Left kidney (tissue), 8 donors: ENCODE measurements at places on chromosomes 3 and 15.

DNA sequence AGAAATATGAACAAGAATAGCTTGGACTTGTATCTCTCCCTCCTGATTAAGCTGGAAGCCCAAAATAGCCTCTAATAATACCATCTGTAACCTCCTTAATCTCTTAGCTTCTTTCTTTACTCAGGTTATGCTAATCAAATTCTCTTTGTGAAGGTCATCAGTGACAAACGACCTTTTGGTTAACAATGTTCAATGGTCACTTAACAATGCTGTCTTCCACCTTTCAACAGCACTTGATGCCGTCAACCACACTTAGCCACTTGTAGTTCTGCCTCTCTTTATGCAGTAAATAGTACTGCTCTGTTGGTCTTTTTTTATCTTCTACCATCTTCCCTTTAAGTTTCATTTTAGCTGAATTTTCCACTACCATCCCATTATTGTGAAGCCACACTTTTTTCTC is 476.6 kb upstream of the TGFBR2 start:
- no peak for DNase-seq

DNA sequence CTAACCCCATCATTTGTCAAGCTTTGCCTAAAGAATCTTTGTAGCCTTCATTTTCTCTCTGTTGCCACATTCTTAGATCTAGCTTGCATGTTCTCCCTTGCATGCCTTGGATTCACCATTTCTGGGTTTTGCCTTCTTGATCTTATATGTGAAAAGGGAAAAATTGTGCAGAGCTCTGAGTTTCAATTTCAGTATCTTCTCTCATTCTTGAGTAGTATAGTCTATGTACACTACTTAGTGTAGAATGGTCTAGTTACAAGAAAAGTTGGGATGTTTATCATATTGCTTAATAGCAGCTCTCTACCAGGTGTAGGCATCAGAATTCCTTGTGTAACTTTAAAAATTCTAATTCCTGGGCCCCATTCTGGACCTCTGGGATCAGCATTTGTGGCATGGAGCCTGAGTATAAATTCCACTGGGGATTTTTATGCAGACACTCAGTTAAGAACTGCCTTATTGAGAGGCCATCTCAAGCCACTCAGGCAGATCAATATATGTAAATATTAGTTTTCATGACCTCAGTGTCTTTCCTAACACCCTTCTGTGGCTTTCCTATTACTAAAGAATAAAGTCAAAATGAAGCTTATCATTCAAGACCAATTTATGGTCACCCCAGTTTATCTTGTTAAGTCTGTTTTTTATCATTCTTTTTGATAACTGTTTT is 23.4 kb downstream of the GTF2E1 start:
- no peak for DNase-seq

DNA sequence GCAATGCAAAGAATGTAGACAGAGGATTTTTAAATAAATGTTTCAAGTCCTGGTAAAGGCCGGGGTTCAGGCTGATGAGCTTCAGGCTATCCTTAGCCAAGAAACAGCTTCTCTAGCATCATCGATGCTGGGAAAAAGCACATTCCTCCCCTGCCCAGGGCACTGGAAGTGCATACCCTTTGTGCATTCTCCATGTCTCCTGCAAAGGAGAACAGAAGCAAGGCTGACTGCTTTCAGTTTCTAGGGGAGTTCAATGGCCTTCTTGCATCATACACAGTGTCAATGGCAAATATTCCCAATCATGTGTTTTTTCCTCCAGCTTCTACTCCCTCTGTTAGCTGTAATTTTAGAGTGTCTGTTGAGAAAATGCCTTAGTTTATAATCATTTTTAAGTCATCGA is 59.9 kb downstream of the GPR176 start:
- DNase-seq = no peak

- DNase-seq = no peak
Observed at GRCh38 chr3:75015280-75015679, 400.8 kb upstream of the CNTN3 start.

GRCh38 chr15:48060396-48060795 is 60.4 kb upstream of the SLC24A5 start:
- DNase-seq = no peak

DNA sequence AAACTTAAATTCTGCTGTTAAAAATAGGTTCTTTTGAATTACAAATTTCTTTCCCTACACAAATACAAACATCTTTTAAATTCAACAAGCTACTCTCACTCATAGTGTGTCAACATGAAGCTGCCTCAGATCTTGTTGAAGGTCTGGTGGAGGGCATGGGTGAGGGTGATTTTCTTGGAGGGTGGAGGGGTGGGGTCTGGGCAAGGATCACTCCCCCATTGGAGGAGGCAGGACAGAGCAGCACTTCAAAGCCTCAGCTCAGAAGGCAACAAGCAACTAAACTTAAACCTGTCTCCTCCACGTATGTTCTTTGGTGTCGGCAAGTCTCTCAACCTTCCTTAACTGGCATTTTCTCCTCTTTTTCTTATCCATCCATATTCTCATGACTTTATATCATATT is 730.9 kb downstream of the NR2F2 start:
- DNase-seq = no peak

- peak; percentile 51 for DNase-seq
Observed at GRCh38 chr3:26171006-26171405, 381.1 kb downstream of the OXSM start.

- DNase-seq = no peak
Observed at GRCh38 chr3:122730240-122730639, 49.6 kb downstream of the PARP14 start.

DNA sequence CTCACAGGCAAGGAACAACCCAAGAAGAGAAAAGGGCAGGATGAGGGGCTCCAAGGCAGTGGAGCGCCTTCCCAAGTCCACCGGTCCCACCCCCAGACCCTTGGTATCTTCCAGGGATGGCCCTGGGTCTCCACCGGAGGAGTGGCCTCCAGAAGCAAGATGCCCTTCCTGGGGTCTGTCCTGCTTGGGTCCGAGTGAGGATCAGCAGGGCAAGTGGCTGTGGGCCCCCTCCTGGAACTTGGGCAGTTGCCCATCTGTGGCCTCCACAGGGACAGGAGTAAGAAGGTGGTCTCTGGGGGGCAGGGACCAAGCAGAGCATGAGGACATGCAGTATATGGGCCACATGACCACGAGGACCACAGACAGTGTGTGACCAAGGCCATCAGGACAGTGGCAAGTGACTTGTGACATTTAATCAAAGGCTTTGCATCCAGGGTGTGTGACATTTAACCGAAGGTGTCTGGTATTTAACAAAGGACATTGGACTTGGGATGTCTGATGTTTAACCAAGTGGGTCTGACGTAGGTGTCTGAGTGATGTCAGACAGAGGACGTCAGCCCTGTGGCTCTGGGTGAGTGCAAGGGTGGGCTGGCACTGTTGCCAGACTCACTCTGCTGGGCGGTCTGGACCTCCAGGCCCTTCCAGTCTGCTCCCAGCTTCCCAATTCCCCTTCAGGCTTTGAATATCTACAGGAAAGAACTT is 34.7 kb downstream of the SCN5A start:
- no peak for DNase-seq

GRCh38 chr3:59978979-59979378 is 929.2 kb upstream of the CFAP20DC start:
- DNase-seq = no peak

GRCh38 chr3:43468133-43468532 is 153.7 kb downstream of the ANO10 start:
- no peak for DNase-seq

- no peak for DNase-seq
Observed at GRCh38 chr15:80953953-80954778, 35.5 kb downstream of the MESD start.

DNA sequence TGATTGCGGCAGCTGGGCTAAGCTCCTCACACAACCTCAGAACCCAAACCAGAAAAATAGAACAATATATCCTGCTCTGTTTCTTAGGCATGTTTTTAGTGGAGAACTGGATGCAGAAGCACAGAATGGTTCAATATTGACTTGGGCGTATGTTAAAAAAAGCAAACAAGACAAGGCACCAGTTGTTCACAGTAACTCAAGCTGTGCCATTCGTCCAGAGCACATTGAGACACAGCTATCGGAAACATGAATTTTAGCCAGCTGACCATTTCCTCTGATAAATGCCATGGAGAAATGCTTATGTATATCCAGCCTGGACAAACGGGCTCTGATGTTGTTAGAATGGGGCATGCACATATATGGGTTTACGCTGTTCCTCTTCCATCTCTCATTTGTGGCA is 129.2 kb upstream of the PDZRN3 start:
- DNase-seq = no peak

DNA sequence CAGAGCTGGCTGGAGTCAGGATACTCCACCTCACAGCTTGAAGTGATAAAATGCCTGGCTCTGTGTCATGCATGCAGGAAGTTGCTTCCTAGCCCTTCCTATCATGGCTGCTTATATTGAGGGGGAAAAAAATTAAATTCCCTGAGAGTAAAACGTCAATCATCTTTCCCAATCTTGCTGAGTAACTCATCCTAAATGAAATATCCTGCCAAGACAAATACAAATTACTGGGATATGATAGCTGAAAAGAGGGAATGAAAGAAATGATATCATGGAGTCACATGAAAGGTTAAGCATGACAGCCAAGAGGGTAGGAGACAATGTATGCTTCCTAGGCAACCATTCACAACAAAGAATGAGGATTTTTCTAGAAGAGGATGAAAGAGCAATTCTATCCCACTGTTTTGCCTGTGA is 110.6 kb downstream of the ABI3BP start:
- DNase-seq = no peak

DNA sequence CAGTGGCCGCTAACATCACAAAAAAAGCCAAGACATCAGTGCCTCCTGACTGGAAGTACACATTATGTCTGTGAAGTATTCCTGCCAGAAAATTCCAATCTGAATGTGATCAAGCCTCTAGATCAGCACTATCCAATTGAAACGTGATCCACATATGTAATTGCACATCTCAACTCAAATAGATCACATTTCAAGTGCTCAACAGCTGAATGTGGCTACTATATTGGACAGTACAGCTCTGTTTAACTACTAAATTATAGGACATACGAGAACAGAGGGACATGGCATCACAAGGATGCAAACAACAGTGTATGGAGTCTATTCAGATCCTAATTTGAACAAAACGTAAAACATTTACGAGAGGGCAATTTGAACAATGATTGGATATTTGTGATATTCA is 542 bp upstream of the UBAP1L start:
- no peak for DNase-seq

DNA sequence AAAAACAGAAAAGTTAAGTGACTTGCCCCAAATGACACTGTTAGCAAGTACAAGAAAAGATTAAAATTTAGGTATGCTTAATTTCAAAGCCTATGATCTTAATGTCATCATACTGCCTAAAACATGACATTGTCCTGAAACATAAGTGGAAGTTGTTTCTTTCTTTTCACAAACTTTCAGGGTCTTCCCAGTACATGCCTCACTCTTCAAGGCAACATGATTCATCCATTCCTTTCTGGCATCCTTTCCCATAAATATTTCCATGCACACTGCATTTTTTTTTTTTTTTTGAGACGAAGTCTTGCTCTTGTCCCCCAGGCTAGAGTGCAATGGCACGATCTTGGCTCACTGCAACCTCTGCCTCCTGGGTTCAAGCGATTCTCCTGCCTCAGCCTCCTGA is 42.5 kb upstream of the KPNA4 start:
- no peak for DNase-seq

GRCh38 chr3:184008161-184008560 is 9.5 kb downstream of the ABCC5 start:
- DNase-seq = no peak

DNA sequence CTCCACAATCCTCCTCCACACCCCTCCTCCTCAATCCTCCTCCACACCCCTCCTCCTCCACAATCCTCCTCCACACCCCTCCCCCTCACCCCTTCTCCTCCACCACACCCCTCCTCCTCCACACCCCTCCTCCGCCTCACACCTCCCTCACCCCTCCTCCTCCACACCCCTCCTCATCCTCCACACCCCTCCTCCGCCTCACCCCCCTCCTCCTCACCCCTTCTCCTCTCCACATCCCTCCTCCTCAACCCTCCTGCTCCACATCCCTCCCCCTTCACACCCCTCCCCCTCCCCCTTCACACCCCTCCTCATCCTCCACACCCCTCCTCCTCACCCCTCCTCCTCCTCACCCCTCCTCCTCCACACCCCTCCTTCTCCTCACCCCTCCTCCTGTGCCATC is 69.8 kb upstream of the BLM start:
- no peak for DNase-seq

GRCh38 chr3:130529486-130530215 is 12.7 kb downstream of the COL6A6 start:
- no peak for DNase-seq

- no peak for DNase-seq
Observed at GRCh38 chr3:185540695-185541094, 11.7 kb downstream of the LIPH start.

DNA sequence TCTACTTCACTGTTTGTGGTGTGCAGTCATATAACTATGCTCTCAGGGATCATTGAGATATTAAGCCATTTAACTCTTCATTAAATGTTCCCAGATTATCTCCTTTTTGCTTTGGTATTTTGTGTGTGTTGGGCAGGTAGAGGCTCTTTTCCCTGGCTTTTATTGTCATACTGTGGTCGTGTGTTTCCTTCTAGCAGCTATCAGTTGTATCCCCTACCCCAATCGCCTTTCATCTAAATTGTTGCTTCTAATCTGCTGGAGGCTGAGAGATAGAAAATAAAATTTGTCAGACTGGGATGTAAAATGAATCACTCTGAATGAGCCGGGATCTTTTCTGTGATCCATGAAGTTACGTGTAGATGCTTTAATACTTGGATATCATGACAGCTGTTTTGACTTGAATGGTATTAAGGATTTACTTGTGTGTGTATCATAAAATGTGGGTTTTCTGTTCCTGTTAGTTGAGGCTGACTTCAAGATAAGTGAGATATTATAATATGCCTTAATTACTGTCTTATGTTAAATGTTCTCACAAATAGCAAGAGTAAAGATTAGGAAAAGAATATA is 9.2 kb downstream of the NFKBIZ start:
- no peak for DNase-seq

DNA sequence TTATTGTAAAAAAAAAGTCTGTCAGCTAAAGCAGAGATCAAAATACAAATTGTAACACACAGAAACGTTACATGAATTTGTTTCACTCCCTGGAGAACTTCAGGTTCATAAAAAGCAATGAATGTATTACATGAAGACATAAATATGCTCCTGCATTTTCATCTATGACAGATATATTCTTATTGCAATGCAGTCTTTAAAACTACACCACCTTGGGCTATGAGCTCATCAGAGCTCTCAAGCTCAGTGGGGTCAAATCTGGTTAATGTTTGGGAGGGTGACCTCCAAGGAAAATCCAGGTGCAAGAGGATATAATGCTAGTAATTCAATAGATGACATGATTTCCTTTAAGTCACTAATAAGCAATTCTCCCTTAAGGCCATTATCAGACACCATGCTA is 606.8 kb downstream of the EPHA3 start:
- no peak for DNase-seq

DNA sequence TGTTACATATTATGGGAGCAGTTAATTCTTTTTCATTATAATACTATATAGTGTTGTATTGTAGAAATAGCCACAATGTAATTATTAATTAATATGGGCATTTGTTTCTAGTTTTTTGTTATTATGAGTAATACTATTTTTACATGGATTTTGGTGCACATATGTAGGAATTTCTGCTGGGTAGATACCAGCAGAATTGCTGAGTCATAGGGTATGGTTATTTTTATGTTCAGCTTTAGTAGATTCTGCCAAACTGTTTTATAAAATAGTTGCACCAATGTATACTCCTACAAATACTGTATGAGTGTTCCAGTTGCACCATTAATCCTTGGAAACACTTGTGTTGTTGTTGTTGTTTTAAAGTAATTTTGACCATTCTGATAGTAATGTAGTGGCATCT is 91.5 kb downstream of the SH3GL3 start:
- DNase-seq = no peak
